Stimulated activated CD4-positive, alpha-beta T cell treated with anti-CD3 and anti-CD28 coated beads, Interleukin-1b, Interleukin-23, amount 100 ng/mL, for 1 hour (primary cell): ENCODE measurements at places on chromosomes 6 and 20.

GRCh38 chr20:40416274-40416673 lies 272.8 kb downstream of the MAFB start:
- no peak for DNase-seq

GRCh38 chr6:170080169-170080827 lies 210.6 kb downstream of the DLL1 start:
- DNase-seq, result no peak

GRCh38 chr20:31569163-31570020 lies 35.7 kb upstream of the ID1 start:
- DNase-seq, result peak; percentile 48

GRCh38 chr6:55868771-55869479 lies 6.5 kb downstream of the BMP5 start:
- DNase-seq, result no peak

GRCh38 chr6:13870214-13870830 lies 54.4 kb upstream of the RNF182 start:
- no peak for DNase-seq

GRCh38 chr20:30610751-30611150 lies 646.7 kb upstream of the DEFB115 start:
- no peak for DNase-seq

DNA sequence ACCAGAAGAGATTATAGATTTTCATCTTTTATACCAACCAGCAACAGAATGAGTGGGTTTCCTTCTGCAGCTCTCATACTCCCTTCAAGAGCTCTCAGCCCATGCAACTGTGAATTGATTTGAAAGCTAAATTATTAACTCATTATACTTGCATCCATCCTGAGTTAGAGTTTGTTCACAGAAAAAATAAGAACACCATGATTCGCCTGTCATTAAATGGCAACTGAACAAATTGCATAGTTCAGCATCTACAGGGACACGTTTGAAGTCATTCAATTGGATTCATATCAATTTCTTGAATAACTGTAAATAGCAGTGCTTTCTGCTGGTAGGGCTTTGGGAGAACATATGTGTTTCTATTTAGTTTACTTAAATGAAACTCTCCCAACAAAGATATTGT lies 65.7 kb downstream of the NKAIN2 start:
- no peak for DNase-seq

DNA sequence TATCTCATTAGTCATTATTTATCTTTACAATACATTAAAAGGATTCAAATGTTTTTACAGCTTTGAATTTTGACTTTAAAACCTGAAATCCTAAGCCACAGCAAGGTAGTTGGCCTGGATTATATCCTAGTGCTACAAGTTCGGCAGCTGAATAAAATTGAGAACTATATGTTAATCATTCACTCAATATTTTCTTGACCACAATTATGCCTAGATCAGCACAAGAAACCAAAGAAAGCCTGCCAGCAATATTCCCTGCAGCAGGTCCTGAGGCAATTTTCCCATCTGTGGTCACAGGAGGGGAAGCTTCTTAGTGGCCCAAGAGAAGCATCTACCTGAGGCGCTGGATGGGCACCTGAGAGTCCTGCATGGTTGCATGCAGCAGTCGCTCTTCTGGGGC lies 183.5 kb downstream of the GMDS start:
- no peak for DNase-seq

DNA sequence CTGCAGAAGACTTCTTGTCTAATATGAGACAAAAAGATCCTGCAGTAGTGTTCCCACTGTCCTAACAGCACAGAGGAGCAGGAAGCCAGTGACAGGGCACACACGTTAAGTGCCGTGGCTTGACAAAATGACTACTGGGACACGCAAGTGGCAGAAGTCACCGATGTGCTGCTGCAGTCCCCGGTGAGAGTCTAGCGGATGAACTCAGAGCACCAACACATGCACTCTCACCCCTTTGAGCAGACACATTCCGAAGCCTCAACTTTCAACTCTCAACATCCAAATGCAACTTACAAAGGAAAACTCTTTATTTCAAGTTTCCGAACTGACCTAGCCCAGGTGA lies 898 bp downstream of the LAMA4 start:
- DNase-seq, result no peak

- no peak for DNase-seq
Measured at GRCh38 chr20:20894280-20894679, 181.8 kb upstream of the RALGAPA2 start.

GRCh38 chr6:43604174-43604573 lies 24.9 kb downstream of the GTPBP2 start:
- no peak for DNase-seq

DNA sequence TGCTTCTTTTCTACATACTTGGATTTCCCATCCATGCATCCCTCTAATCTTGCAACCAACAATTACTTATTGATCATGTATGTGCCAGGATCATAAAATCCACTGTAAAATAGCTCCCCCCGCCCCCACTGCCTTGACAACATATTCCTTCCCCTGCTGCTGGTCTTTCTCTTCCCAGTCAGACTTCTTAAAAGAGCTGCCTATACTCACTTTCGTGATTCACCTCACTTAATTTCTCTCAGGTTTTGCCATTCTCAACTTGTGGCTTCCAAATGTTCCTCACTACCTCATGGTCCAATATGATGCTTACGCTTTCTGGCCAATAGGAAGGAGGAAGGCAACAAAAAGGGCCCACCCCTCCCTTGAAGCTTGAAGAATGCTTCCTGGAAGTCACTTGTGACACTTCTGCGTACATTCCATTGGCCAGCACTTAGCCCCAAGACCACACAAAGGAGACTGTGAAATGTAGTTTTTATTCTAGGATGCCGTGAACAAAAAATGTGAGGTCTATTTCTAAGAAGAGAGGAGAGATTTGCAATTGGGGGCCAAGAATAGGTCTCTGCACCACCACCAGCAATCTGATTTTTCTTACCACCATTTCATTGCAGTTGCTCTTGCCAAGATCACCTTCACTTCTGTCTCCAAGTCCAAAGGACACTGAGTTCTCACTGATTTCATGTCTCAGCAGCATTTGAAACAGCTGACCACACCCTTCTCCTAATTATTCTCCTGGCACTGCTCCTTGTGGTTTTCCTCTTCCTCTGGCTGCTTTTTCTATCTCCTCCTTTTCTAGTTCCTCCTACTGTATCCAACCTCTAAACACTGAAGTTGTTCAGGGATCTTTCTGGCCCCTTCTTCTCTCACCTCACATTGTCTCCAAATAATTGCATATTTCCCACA lies 30.8 kb downstream of the CD164 start:
- no peak for DNase-seq

DNA sequence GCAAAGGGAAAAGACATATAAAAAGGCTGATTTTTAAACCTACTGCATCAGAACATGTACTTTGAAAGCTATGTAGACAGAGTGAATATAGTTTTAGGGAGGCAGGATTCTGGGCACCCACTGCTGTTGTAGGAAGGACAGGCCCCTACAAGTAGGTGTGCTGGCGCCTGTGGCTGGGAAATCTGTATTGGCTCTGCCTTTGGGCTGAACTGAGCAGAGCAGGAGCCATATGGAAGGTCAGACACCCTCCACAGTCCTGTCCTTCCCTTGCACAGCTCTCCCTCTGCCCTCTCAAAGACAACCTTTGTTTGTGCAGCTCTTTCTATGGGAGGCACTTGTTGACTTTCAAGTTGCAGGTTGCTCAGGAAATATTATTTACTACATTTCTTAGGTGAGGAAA lies 18.4 kb upstream of the ULBP3 start:
- DNase-seq, result no peak

- DNase-seq, result no peak
Measured at GRCh38 chr20:5835321-5835821, 85.2 kb downstream of the SHLD1 start.

DNA sequence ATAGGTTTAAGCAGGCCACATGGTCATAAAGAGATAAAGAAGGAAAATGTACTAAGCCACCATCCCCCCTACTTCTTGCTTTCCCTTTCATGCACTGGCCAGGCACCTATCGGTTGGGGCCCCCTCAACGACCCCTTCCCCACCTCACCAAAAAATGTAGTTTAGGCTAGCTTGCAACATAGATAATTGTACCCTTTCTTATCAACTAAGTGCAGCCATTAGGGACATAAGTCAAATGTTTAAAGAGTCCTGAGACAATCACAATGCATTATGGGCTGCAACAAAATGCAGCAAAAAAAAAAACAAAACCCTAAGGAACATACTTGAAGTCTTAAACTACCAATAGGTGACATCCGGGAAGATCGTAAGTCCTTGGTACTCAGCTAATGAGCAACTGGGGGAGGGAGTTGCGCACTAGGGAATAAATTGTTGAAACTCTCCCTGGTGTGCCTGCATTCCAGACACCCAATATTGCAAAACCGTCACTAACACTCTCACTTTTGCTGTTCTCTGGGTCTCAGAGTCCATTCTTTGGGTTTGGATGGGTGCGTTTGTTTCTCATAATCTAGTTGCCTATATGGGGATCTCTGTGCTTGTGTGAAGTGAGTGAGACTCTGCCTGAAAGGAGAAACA lies 12.4 kb upstream of the HLA-G start:
- DNase-seq, result no peak

GRCh38 chr6:5208057-5208456 lies 52.7 kb downstream of the LYRM4 start:
- DNase-seq, result no peak

- no peak for DNase-seq
Measured at GRCh38 chr20:25081065-25081729, 744 bp downstream of the VSX1 start.

DNA sequence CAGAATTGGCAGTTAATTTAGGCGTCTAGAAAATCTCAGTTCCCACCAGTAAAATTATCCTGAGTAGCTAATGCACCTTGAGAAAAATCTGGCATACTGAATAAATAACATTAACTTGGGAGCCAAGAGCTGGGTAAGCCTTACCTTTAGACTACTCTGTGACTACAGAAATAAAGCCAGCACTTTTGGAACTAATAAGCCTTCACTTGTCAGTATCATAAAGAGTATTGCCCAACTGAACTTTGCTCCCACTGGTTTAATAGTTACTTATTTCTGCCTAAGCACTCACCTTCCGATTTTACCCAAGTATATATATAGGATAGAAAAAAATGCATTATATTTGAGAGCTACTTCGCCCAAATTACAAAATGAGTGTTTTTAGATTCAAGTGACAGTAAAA lies 10.7 kb downstream of the FAM8A1 start:
- no peak for DNase-seq

DNA sequence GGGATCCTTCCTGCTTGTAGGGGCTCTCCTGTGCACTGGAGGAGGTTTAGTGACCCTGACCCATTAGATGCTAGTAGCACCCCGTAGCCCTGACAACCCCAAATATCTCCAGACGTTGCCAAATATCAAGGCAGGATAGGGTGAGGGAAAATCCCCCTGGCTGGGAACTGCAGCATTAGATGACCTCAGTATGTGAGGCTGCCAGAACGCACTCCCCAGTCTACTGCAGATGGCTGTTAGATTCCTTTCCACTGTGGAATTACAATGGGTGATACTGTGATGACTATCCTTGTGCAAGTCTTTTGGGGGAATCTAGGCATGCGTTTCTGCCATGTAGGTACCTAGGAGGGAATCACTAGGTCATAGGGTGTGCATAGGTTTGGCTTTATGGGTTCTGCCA lies 226.3 kb upstream of the KCNG1 start:
- no peak for DNase-seq
